ENCODE measurements at places on chromosomes 3 and 15. TPM values are rescaled to one million over a fixed set of nuclear protein-coding genes. Genes with fewer than 3 reads are reported as not detected.

GRCh38 chr3:150180334-150180733, 209.6 kb upstream of the PFN2 start:
- DNase-seq: no peak

GRCh38 chr3:31744913-31745312, 212.2 kb downstream of the STT3B start:
- DNase-seq: no peak

DNA sequence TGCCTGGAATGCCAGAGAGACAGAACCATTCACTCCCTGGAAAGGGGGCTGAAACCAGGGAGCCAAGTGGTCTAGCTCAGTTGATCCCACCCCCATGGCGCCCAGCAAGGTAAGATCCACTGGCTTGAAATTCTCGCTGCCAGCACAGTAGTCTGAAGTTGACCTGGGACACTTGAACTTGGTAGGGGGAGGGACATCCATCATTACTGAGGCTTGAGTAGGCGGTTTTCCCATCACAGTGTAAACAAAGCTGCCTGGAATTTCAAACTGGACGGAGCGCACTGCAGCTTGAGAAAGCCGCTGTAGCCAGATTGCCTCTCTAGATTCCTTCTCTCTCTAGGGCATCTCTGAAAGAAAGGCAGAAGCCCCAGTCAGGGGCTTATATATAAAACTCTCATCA, 310.7 kb upstream of the DPPA4 start:
- no peak for DNase-seq

DNA sequence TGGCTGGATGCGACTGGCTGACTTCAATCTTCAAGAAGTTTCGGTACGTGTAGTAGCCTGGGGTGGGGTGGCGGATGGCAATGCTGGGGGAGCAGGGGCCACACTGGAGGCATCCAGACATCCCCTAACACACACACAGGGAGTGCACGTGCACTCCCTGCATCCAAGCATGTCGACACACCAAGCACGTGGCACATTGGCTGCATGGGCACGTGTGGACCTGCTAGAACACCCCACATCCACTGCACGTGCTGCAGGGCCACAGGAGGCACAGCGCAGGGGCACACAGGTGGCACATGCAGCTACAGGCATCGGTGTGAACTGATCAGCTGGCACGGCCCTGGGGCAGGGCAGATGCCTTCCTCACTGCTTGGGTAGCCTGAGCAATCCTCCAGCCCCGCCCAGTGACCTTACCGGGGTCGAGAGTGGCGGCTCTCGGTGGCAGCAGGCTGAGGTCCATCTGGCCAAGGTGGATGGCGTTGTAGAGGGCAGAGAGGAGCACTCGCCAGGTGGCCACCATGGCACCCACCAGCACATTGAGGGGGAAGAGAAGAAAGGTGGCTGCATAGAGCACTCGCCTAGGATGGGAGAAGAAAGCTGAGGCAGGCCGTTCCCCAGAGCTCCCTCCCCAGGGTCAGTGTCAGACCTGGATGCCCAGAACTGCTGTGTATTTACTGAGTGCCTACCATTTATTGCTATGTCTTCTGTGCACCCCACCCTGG, 7.5 kb downstream of the ISLR start:
- no peak for DNase-seq

- no peak for DNase-seq
These were observed 35.2 kb downstream of the PTPN23 start for GRCh38 chr3:47416041-47416440.

The KIF15 gene
- 7.7 TPM for polyA plus RNA-seq

GRCh38 chr3:98780343-98780742, 17.2 kb downstream of the ST3GAL6 start:
- DNase-seq: no peak

DNA sequence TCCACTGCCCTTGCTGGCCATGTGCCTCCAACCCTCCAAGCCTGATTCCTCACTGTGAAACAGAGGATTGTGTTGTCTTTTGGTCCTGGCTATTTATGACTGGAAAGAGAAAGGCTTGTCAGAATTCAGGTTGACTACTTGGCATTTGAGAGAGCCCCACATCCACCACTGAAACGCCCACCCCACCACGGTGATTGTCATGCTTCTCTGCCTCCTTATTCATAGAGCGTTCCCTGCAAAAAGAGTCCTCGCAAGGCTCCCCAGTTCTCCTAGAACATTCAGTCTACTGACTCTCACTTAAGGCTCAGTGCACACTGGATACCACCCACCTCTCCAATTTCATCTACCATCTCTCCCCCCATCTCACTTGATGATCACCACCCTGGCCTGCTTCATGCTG, 162.9 kb upstream of the WNT5A start:
- DNase-seq: no peak
